B cell (primary cell): ENCODE measurements at places on chromosomes 1 and 21. TPM values are rescaled to one million over a fixed set of nuclear protein-coding genes. Genes with fewer than 3 reads are reported as not detected.
A peak's percentile ranks its signal among the peaks of the same experiment; 100 is the strongest.

Gene RPE65
- total RNA-seq, result not detected in 2 replicates

DNA sequence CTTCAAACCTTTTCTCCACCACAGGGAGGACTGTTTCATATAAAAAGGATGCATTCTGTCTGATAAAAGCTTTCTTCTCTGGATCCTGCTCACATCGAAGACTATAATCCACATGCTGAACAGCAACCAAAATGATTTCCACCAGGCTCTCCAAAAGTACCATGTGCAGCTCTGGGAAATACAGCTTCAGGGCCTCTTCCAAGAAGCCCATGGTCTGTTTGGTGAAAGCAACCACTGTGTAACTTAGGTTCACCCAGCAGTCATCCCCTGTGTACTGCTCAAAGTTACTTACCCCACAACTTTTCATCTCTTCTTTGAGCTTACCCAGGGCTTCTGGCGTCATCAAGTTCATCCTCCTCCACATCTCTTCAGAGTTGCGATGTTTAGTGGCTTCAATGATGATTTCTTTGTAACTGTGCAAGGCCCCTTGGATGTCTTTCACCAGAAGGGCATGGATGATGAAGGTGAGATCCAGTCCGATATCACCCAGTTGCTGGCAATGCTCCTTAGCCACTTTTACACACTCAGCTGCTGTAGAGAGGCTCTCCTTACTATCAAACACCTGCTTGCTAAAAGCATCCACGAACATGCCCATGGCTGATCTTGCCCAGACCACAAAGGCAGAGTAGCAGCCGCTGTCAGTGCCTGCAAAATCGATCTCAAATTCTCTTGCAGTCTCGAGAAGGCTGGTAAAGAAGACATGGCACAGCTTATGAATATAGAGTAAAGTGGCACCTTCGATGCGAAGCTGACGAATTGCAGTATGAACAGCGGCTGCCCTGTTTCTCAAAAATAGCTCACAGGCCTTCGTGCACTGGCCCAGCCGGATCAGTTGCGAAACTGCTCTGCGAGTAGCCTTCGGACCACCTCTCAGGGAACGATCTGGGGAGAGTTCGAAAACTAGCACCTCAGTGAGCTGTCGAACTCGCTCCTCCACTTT is 1.7 kb downstream of the EXOC8 start:
- DNase-seq, result peak; percentile 11

DNA sequence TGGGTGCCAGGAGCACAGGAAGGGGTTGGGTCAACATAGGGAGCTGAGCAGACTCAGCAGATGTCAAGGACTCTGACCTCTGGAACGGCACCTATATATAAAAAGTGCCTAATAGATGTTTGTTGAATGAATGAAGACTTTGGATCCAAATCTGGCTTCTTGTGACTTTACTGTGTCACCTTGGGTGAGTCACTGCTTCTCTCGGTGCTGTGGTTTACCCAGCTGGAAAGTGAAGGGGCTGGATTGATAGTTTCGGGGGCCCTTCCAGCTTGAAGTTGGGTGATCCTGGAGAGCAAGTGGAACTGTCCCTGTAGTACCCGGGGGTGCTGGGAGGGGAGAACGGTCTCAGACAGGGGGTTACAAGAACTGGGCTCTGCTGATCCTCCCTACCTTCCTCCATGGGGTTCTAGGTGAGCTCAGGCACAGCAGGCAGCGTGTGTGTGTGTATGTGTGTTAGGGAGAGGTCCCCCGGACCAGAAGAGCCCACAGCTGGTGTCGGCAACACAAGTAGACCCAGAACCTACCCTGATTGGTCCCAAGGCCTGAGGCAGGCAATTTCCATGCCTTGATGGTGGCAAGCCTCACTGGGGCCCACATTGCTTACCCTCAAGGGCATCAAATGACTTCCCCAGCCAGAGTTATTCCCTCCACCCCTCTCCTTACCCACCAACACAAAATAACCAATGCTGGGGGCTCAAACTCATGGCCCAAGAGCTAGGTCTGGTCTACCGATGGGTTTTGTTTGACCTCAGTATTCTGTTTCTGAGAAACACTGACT is 5.5 kb upstream of the PADI1 start:
- DNase-seq, result no peak

- DNase-seq, result peak; percentile 98
Measured at GRCh38 chr21:33491373-33492102, at the start of gene DNAJC28. DNAJC28 (minus strand) TSS chr21:33491716; CDS start chr21:33489393, 2,323 bp downstream.

DNA sequence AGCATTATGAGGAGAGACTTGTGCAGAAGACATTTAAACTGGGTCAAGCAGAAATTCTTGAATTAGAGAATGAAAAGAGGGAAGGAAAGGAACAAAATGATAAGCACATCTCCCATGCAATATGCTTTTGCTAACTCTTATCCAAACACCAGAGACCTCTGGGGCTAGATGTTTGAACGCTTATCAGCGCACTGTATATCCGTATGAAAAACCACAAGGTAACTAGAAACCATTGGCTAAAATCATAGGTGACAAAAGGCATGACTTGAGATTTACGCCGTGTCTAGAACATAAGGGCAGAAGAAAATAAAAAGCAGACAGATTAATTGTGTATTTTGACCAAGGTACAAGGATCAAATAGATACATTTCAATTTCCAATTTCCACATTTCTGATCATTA is 38.0 kb upstream of the TIAM1 start:
- DNase-seq, result no peak
